Heart left ventricle (tissue), 16 donors: ENCODE measurements at places on chromosomes 7 and 10.

DNA sequence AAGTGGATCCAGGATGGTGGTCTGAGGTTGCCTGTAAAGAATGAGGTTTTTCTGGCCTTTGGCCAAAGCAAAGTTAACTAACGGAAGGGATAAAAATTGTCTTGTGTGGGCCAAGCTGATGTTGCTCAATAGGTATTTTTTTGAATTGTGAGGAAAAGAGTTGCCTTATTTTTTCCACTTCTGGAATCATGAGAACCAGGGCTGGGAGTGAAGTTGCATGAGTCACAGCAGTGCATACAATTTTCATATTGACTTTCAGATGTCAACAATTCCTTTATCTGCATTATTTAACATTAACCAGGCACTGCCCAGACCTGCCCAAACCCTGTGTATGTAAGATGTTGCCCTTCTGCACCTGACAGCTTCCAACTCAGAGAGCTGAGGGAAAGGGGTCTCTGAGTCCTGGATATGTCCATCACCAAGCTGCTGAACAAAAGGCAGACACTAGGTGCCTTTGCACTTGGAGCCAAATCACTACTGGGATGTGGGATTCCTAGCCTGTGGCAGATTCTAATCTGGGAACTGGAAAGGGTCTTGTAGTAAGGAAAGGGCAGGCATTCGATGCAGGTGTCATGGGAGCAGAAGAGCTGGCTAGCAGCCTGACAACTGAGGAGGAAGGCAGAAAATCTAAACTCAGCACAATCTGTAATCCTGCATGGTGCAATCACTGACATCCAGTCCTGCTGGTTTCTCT lies 52.3 kb upstream of the SLC35B4 start:
- no peak for DNase-seq

GRCh38 chr7:112995059-112995824 lies 91.4 kb downstream of the GPR85 start:
- peak; percentile 61 for DNase-seq

DNA sequence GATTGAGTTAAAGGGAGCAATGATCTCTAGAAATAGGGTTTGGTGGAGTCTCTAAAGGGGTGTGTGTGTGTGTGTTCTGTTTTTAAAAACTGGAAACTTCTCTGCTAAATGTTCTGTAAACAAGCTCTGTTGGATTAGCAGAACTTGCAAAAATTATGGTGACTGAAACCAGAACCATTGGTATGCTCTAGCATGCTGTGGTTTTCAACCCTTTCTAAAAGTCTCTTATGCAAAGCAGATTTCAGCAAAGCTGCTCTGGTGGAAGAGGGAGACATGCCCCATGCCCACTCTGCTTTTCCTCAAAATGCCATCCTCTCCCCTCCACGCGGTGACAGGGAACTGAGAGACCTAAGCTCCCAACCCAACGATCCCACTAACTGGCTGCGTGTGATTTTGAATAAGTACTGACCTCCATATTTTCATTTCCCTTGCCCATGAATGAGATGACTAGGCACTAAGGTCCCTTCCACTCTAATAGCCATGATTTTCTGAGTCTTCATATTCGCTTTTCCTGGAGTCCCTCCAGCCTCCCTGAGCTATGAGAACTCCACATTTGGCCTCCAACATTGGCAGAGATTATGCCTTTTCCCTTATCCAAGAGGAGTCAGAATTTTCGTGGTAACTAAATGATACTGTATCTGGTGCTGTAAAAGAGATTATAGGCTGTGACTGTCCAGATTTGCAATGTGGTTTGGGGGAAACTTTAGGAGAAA lies 117.3 kb upstream of the PALS2 start:
- DNase-seq = no peak

DNA sequence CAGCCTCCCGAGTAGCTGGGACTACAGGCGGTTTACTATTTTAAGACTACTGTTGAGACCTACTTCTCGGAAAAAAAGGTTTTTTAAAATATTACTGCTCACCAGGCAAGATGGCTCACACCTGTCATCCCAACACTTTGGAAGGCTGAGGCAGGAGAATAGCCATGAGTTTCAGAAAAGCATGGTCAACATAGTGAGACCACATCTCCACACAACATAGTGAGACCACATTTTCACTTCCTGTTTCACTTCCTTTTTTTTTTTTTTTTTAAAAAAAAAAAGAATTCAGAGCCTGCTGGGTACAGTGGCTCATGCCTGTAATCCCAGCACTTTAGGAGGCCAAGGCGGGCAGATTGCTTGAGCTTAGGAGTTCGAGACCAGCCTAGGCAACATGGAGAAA lies 46.5 kb downstream of the SVOPL start:
- DNase-seq = no peak

DNA sequence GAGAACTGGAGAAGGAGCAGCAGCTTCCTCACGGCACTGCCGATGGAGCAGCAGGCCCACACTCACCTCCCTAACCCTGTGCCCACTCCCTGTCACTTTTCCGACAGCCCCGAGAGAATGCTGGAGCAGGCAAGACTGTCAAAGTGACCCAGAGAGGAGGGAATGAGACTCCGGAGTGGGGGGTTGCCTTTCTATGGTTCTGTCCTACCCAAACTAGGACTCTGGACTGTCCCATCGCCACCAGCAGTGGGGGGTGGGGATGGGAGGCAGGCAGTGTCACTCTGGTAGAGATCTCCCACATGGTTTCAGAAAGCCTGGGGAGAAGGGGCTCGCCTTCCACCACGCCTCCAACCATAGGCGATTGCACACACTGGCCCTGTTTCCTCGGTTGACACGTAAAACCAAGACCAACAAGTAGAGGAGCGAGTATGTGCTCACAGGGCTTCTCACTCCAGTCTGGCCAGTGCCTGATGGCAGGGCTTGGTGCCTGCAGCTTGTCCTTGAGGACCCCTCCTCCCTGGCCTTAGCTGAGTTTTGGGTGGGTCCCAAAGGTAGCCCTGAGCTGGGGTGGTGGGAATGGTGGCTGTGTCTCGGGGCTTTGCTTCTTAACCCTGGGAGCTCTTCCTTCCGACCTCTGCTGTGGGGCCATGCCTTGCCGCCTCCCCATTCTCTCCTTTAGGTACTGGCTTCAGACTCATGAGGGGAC lies 148.5 kb downstream of the PTPN20 start:
- DNase-seq = no peak

DNA sequence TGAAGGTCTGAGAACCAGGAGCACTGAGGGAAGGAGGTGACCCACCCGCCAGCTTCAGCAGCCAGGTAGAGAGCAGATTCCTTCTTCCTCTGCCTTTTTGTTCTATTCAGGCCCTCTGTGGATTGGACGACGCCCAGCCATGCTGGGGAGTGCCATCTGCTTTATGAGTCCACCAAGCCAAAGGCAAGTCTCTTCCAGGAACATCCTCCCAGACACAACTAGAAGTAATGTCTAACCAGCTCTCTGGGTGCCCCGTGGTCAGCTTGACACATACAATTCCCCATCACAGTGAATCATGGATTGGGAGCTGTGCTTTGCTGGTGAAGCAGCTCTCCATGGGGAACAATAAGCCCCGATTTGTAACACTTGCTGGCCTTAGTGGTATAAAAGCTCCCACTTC lies 125.2 kb downstream of the CCDC3 start:
- DNase-seq = no peak

DNA sequence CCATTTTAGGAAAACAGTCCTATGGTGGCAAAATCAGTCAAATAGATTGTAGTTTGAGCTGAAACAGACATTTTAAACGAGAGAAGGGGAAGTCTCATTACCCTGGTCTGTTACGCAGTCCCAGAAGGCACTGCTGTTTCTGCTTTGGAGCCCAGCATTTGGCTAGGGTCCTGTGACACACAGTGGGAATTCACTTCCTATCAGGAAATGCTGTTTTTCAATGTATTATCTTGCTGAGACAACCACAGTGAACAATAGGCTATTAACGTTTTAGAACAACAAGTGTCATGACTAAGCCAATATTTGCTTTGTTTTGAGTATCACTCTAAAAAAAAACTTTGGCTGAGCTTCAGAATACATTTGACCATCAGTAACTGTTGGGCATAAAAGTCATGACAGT lies 74.1 kb downstream of the ADD3 start:
- DNase-seq = no peak

- no peak for DNase-seq
Observed at GRCh38 chr10:24784923-24785322, 61.2 kb upstream of the ARHGAP21 start.

GRCh38 chr7:94253686-94254085 lies 141.0 kb upstream of the COL1A2 start:
- DNase-seq = no peak

DNA sequence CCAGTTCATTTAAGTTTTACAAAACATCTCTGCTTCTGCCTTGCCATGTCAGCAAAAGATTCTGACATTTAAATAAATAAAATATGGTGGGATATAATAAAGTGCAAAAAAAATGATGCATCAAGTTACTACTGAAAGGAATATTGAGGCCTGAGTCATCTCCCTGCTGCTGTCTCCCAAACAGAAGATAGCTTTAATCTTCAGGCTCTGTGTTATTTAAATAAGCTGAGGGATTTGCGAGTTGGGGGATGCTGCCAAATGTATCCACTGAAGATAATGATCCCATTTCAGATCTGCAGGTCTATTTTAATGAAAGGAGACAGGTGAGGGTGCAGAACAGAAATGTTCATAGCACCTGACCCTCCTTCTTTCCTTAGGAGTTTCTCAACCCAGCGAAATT lies 720.8 kb downstream of the AUTS2 start:
- no peak for DNase-seq

DNA sequence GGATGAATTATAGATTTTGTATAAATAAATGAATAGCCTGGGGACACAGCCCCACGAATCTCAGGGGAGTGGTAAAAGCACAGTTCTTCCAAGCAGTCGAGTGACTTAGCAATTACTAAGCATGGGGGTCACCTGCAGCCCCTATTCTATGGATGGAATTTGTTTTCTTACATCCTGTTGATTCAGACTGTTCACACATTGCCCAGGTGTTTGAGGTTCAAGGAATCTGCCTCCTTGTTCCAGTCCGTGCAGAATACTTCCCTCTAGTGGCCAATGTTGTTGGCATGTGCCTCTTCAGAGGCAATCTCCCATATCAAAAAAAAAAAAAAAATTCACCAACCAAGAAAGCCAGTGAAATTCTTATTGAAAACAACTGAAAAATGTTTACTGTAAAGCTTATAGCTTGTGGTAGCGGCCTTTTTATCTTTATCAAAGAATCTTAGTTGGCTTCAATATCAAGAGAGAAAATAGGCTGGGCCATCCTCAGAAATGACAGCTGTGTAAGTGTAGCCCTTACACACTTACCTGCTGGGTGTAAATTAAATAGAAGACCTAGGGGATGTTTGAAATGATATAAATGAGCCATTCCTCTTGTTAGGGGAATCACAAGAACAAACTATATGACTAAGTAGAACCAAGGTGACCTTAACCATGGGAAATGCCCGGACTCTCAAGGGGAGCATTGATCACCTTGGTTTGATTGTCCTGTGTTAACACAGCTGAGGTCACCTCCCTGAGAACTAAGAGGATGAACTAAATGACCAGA lies 7.8 kb downstream of the LIPM start:
- DNase-seq = no peak

DNA sequence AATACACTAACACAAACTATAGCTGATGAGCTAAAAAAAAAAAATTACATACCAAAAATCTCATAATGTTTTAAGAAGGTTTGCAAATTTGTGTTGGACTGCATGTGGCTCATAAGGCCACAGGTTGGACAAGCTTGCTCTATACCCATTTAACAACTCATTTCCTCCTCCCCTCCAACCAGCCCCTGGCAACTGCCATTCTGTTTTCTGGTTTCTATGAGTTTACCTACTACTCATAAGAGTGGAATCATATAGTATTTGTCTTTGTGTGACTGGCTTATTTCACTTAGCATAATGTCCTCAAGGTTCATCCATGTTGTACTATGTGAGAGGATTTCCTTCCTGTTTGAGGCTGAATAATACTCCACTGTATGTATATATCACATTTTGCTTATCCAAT lies 100.4 kb upstream of the ARHGAP21 start:
- DNase-seq = no peak

- DNase-seq = no peak
Observed at GRCh38 chr7:100485471-100485876, 1.7 kb downstream of the NYAP1 start.

- no peak for DNase-seq
Observed at GRCh38 chr7:4014346-4015050, 667.6 kb upstream of the FOXK1 start.

DNA sequence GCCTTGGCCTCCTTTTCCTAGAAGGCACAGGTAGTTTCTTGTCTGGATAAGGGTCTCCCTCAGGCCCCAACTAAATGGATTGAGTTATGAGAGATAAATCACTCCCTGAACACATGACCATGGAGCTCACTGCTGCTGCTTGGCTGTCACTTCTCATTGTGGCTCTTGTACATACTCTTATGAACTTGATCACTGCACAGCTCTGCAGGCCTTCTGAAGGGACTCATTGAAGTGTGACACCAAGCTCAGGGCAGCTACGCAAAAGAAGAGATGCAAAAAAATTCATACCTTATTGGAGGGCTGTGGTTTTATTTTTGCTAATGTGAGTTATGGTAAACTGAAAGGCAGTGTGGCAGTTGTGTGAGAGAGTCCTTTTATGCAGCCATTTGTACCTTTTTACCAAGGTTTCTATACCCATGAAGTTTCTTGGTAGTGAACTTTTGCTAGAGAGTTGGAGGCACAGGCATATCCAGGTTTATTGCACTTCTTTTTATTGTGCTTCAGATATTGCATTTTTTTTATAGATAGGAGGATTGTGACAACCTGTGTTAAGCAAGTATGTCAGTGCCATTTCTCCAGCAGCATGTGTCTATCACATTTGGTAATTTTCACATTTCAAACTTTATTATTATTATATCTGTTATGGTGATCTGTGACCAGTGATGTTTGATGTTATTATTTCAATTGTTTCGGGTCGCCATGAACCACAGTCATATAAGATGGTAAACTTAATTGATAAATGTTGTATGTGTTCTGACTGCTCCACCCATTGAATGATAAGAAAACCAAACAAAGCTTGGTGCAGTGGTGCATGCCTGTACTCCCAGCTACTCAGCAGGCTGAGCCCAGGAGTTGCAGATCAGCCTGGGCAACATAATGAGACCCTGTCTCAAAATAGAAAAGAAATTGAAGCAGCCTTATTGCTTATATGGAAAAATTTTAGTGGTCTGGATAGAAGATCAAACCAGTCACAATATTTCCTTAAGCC lies 100.6 kb downstream of the LRRC4 start:
- DNase-seq = no peak

GRCh38 chr10:106931159-106931852 lies 233.2 kb downstream of the SORCS1 start:
- no peak for DNase-seq

DNA sequence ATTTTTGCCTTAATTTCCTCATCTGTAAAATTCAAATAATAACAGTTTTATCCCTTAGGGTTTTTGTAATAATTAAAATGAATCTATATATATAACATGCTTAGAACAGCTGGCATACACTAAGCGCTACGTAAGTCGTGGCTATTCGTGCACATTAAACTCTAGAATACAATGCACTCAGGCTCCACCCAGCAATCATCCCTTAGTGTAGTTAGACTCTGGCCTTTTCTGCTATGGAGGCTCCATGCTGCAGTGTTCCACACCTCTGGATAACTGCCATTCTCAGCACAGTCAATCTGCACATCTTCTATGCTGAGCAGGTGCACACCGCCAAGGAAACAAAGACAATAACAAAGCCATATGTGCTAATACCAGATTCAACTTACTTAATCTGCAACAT lies 92.9 kb downstream of the IPMK start:
- DNase-seq = no peak
